ENCODE measurements at places on chromosomes 6 and 20.

DNA sequence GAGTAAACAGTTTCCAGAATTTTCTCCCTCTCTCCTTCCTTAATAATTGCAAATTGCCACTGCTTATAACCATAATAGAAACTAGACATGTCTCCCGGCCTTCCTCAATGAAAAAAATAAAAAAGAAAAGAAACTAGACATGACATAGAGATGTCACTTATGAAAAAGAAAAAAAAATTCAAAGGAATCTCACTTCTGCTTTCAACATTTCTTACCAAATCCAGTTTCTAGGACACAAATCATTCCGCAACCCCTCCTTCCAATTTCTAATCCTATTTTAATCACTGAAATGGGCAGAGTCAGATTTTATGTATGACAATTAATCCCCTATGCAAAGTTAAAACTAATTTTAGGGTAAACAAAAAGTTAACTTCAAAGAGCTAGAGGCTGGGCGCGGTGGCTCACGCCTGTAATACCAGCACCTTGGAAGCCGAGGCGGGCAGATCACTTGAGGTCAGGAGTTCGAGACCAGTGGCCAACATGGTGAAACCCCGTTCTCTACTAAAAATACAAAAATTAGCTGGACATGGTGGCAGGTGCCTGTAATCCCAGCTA is 40.1 kb upstream of the EEF1A1 start:
- peaks cover 36% of the 10 kb centered on the region for H3K4me1 ChIP-seq

- H3K36me3 ChIP-seq = no peaks in the 10 kb centered on the region
- H3K4me3 ChIP-seq = no peak overlapping the region
- peaks cover 58% of the 10 kb centered on the region for H3K4me1 ChIP-seq
- peak overlapping the region; percentile 90 for H3K27ac ChIP-seq
Measured at GRCh38 chr6:129646642-129647041, 63.3 kb downstream of the ARHGAP18 start.

DNA sequence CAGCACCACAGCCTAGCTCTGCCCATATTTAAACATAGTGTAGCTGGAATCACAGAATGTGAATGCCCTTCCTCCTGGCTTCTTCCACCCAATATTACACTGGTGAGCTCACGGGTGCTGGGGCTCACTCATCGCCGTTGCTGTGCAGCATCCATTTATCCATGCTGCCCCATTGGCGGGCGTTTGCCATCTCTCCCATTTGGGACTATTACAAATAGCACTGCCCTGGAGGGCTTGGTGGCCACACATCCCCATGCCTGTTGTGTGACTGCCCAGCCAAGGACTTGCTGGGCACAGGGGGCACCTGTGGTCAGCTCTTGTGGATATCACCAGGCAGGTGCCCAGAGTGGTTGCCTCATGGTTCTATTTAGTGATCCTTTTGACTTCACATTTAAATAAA is 54.5 kb upstream of the ENTPD6 start:
- DNase-seq = no peak
- no peaks in the 10 kb centered on the region for H3K4me1 ChIP-seq
- no peak overlapping the region for H3K27ac ChIP-seq

DNA sequence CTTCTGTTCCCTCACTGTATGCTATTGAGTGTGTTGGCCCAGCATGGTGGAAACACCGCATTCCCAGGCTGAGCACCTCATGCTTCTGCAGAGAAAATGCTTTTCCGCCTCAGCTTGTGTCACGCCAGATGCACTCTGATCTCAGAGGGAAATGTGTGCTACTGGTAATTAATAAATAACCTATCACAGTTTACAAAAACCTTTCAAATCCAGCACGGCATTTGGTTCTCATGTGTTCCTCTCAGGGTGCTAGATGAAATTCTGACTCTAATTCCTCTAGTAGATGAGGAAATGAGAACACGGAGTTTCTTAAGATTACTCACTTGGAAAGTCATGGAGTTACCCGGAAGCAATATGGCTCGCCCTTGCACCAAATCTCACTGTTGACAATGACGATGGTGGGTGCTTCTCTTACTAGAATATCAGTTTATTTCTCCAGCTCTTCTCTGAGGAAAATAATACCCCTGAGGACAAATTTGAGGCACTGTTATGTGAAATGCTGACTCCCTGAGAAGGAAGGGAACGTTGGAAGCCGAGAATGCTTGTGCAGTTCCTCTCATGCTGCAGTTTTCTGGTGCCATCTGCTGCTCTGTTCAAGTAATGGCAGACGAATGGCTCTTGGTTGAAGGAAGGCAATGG is 116.6 kb downstream of the RNF144B start:
- H3K27me3 ChIP-seq = peaks cover 4% of the 10 kb centered on the region
- peaks cover 7% of the 10 kb centered on the region for H3K4me1 ChIP-seq
- H3K36me3 ChIP-seq = no peaks in the 10 kb centered on the region
- DNase-seq = peak; percentile 52

GRCh38 chr6:139308286-139308916 is 16.6 kb upstream of the TXLNB start:
- DNase-seq = no peak
- H3K36me3 ChIP-seq = no peaks in the 10 kb centered on the region
- peaks cover 10% of the 10 kb centered on the region for H3K4me1 ChIP-seq
- H3K27ac ChIP-seq = no peak overlapping the region

Measured in mesothelial cell of epicardium (in vitro differentiated cells).